Ammon's horn (tissue), 1 donor: ENCODE measurements at places on chromosomes 3 and 15.

DNA sequence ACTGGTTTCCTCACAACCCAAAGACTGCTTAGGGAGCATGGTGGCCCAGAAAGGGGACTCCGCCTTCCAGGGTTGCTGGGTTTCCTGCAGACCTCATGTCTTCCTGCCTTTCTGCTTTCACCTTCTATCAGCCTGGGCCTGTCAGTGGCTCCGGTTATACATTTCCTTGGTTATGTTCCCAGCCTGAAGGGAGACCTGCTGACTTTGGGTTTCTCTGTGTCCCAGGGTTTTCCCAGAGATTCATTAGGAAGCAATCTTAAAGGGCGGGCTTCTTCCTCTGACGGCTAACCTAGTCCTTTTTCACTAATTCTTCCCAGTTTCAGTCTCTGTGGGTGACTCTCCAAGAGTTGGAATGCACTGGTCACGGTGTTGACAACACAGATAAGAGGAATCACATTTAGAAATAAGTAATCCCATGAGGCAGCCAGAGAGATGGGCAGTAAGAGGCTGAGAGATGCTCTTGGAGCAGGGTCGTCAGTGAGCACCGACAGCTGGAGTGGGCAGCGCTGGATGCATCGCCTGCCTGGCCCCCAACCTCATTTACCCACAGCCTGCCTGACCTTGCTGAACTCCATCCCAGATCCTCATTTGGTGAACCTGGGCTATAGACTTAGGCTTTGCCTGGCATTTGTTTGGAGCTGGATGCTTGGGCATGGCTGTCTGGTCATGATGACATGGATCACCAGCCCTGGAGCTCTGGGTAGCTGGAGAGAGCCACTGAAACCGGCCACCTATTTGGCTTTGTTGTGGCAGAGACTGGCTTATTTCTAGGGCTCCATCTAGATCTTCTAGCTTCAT lies 10.0 kb upstream of the EHD4 start:
- no peak for DNase-seq

DNA sequence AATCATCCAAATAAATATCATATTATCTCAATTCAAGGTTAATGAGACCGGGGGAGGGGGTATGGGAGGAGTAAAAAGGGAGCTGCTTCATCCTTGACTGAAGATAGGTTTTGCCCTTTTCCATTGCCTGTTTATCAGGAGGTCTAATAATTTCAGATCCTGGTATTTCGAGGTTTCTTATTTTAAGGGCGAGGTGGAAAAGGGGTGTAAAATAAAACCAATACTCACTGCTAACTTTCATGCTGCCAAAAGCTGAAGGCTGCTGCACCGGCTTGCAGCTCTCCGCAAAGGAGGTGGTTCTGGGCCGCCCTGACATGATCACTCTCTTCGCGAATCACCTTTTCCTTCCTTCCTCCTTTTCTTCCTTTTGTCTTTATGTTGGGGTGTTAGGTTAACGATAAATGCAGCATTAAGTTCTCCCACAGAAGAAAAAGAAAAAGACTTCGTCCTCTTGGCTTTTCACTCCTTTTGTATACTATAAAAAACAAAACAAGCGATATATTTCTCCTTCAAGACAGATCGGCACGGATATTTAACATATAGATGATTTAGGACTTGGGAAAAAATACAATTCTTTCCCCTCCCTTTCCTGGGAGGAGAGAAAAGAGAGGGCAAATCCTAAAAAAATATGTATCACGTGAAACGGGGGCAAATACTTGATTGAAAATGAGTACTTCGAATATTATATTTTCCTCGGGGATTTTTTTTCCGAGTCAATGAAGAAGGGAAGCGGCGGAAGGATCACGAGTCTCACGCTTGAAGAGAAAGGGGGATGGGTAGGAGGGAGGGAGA lies 932 bp downstream of the GSK3B start:
- DNase-seq = peak; percentile 39

DNA sequence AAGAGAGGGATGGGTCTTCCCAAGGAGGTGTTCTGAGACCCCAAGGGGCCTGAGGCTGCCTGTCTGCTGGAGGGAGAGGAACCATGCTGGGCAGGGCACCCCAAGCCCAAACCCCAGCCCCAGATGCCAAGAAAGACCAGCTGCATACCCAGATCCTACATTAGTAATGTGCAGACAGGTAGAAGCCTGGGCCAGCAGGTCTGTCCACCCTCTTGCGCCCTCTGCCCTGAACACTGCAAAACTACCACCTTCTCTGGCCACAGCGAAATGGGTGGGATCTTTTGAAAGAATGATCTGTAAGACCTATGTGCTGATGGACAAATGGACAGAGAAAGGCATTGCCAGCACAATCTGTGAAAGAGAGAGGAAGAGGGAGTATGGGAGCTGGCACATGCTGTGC lies 283.2 kb downstream of the EPHB1 start:
- DNase-seq = no peak

- no peak for DNase-seq
Measured at GRCh38 chr3:188974856-188975599, 196.7 kb upstream of the TPRG1 start.

- DNase-seq = no peak
Measured at GRCh38 chr15:89904519-89904918, 8.2 kb downstream of the ARPIN start.

DNA sequence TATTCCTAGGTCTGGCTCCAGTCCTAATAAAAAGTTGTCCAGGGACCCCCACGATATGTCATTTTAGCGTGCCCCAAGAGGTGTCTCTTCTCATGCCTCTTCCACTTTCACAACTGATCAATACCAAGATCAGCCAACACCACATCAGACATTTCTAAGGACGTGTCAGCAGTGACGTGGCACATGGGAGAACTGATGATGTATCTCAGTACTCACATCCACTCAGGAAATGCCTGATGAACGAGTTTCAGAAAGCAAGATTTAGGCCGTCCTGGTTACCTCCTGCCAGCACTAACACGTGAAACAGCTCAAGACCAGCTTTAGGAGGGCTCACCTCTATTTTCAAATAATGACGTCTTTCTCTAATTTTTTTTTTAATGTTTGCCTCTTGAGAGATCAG lies 19.6 kb downstream of the VGLL4 start:
- DNase-seq = no peak

- DNase-seq = no peak
Measured at GRCh38 chr3:23662079-23662617, 143.6 kb upstream of the UBE2E1 start.

GRCh38 chr3:16423298-16423697 lies 90.2 kb downstream of the RFTN1 start:
- no peak for DNase-seq

DNA sequence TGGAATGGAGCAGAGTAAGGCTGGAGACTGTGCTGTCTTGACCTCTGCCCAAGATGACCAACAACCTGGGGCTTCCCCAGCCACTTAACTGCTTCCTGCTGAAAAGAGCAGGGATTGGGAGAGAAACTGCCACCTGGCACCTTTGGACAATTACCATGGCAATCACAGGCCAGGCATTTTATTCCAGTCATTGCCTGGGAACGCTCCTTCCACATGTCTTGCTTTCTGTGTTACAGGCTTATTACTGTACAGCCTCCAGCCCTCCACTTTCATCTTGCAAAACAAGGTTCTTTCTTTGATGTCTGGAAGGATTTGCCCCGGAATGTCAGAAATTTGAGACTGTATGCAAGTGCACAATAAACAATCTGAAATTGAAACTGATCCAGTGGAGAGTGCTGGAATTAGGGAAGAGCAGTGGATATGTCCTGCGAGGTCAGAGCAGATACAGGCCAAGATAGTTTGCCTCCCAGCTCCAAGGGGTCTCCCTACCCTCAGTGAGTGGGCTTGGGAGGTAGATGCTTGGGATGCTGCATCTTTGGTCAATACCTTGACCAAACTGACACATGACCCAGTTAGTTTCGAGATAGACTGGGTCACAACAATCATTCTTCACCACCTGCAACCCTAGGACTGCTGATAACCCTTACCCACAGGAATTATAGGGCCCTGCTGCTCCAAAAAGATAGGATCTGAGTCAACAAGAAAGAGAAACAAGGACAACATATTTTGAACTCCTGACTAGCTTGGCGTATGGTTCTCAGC lies 2.7 kb downstream of the PPP1R14D start:
- no peak for DNase-seq

GRCh38 chr3:31249545-31249944 lies 283.2 kb upstream of the STT3B start:
- DNase-seq = no peak

DNA sequence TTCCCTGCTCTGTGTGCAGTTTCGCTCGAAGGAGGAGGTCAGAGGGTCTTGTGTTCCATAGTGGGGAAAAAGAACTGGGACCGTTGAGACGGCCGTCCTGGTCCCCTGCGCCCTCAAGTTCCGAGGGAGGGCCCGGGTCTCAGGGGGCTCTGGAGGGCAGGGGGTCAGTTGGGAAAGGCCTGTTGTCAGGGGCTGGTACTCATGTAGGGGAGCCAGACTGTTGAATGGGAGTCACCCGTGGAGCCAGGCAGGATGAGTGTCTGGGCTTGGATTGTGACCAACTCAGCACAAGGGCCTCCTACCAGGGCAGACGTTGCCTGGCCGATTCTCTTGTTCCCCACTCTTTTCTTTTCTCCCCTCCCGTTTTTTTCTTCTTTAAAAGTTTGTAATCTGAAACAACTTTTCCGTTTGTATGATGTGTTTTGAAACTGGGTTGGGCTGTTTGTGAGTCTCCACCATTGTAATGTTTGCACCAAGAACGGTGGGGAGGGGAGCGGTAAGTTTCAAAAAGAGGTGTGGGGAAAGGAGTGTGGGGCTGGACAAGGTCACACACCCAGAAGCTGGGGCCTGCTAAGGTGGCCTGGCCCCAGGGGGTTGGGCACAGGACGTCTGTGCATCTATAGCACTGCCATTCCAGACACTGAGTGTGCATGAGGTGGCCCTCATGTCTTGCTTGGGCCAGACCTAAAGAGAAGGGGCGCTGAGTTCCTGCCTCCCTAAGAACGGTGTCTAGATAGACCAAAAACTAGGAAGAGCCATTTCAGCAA lies 1.1 kb downstream of the CMTM7 start:
- no peak for DNase-seq

DNA sequence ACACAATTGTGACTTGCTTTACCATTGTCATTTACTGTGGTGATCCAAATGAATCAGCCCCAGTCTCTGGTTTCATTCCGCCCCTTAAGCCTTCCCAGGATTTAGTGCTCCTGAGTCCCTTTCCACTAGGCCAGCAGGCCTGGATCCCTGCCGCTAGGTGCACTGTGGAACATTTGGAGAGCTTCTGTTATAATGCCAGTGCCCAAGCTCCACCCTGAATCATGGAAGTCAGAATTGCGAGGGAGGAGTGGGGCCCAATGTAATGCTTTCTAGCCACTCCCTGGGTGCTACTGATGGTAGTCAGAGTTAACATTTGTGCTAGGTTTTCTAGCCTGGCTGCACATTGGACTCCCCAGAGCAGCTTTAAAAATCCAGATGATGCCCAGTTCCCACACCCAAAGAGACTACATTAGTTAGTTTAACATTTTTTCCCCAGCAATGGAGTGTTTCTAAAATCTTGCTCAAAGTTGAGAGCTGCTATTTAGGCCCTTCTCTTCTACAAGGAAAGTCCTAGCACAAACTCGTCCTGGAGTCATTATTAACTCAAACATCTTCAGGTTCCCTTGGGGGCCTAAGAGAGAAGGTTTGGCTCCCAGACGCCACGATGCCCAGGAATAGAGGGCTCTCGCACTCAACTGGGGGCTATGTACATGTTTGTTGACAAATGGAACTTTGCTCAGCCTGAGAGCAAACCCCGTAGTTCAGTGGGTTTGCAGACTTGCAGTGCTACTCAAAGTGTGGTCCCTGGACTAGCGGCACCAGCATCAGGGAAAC lies 366.7 kb upstream of the PROK2 start:
- no peak for DNase-seq

DNA sequence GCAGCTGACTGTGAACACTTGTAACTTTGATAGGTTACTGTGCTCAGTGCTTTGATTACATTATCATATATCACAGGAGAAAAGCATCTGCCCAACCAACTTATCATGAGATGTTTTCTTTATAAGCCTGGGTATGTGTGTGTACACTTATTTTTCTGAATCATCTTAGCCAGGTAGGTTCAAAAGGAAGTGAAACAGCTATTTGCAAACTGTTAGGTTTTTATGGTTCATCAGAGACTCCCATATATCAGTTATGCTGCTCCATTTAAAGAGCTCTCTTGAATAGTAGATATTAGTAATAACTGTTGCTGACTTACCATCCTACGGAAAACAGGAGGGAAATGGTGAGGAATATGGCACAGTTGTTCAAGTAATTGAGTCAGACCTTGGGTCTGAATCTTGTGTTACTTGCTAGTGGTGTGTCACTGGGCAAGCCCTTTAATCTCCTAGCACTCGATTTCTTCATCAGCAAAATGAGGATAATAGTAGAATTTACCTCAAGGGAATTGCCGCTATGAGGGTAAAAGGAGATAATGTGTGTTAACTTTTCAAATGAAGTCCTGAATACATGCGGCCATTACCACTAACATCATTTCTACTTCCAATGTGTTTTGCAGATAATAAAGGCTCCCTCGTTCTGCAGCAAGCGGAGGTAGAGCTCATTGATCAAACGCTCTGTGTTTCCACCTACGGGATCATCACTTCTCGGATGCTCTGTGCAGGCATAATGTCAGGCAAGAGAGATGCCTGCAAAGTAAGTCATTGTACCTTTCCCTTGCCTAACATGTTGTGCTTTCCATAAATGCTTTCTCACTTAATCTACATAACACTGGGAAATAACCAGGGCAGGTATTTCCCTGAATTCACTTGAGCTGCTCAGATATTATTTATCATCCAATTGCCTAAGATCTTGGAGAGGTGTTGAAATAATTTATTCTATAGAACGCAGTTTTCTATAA lies 7.8 kb upstream of the C3orf52 start:
- DNase-seq = no peak

GRCh38 chr3:112293368-112294321 lies at the start of gene SLC9C1:
SLC9C1 (minus strand) TSS chr3:112294216; CDS start chr3:112286791, 7,425 bp downstream.
- DNase-seq = peak; percentile 88

GRCh38 chr15:64476550-64476949 lies 16.2 kb downstream of the ZNF609 start:
- DNase-seq = no peak

DNA sequence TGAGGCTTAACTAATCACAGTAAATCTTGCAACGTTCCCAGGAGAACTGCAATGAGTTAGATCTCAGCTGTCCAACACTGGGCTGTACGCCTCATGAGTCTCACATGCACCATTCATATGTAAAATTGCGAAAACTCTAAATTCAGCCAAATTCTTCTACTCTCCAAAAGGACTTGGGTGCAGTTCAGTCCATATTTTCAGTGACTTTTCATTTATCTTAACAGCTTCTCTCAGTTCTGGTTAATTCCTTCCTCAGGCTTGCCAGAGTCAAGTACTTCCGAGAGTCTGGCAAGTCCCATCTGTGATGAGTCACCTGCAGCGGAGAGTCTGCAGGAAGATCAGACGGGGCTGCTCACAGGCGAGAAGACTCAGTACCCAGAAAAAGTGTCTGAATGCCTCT lies 11.5 kb downstream of the CCDC80 start:
- peak; percentile 45 for DNase-seq
